ENCODE measurements at places on chromosomes 4 and X.

DNA sequence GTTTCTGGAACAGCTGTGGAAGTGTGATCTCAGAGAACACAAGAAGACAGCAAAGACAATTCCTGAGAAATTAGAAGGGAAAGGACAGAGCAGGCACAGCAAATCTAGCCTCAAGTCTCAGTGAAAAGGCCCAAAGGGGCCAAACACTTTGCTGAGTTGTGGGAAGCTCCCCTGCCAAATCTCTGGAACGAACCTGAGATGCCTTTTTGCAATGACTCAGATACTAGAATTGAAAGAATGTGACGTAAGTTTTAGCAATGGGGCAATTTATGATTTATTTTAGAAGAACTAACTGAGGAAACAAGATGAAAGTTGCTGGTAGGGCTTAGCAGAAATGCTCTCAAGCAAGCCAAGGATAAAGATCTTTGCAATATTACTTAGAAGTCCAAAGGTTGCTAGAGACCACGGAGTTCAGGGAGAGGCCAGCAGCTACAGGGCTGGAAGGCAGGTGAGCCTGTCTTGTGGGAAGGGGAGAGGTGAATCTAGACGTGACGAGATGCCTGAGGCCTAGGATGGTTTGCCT is 92.8 kb downstream of the AMELX start:
- DNase-seq, result peak; percentile 26

- DNase-seq, result no peak
These were observed 382.4 kb downstream of the TRAM1L1 start for GRCh38 chr4:116702949-116703348.

- DNase-seq, result no peak
These were observed 78.1 kb downstream of the QDPR start for GRCh38 chr4:17433827-17434226.

GRCh38 chrX:129654652-129655546 is at the start of gene APLN:
Gene APLN (minus strand): TSS chrX:129654956. CDS start chrX:129654630, 326 bp downstream.
- DNase-seq, result no peak

DNA sequence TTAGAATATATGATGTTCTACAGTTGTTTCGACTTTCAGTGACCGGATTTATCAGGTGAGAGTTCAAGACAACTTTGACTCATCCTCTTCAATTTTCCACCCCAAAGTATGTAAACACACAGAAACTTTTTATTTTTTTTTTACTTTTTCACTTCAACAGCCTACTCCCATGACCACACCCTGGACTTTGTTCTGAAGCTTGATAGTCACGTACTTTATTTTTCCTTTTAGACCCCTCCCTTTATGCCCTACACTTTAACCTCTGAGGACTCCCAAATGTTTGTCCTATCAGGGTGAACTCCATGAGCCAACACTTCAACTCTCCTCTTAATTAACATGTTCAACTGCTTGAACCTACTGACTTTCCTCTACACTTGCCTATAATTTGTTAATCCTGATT is 2.5 kb upstream of the DDX60 start:
- DNase-seq, result no peak

GRCh38 chr4:14176613-14177012 is 549.1 kb upstream of the BOD1L1 start:
- no peak for DNase-seq

DNA sequence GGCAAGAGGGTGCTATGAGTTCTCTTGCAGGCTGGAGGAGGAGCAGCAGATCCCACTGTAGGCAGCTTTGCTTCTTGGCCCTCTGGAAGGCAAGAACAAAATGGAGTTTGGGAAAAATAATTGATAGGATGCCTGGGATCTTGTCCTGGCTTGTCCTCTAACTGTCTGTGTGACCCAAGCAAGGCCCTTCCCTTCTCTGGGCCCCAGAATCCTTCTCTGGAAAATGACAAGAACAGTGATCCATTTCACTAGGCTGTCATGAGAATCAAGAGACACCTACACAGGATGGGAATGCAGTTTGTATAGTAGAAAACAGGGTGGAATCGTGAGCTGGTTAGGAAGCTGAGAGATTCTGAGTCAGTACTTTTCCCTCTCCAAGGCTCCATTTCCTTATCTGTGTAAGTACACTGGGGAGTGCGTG is 133.3 kb downstream of the PJA1 start:
- DNase-seq, result no peak

- no peak for DNase-seq
These were observed 570.6 kb downstream of the SPRY1 start for GRCh38 chr4:123966990-123967769.

DNA sequence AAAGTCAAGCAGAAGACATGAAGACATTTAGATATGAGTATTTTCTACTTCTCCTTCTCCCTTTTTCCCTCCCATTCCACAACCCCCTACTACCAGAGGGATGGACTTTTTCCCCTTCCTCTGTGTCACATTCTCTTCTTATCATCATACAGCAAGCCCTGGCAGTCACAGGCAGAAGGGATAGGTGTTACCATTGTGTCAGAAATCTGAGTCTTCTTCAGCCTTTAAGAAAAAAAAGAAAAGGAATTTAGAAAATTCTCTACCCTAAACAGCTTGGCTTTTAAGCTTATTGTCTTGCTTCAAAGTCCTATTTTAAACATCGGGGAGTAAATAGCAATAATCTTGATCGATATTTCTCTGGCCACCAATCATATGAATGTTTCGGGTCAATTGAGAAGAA is 30.9 kb upstream of the ADH1C start:
- no peak for DNase-seq

DNA sequence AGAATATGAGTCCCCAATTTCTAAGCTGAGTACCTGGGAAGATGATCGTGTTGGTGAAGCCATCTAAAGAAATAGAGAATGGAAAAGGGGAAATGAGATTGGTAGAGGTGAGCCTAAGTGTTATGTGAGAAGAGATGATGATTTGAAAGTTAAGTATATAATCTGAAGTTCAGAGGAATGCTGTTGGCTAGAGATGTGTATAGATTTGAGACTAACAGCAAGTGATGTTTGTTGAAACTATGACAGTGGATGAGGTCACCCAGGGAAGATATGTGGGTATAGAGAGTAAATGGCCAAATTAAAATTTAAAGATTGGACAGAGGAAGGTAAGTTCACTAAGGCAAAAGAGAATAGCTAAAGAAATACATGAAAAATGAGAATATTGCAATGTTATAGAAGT is 324.2 kb downstream of the MAPK10 start:
- no peak for DNase-seq

- DNase-seq, result no peak
These were observed 75.5 kb downstream of the ANXA10 start for GRCh38 chr4:168167714-168168284.

GRCh38 chr4:177427192-177427591 is 15.0 kb downstream of the AGA start:
- DNase-seq, result peak; percentile 21

- no peak for DNase-seq
These were observed 312.0 kb downstream of the PDGFC start for GRCh38 chr4:156659570-156659969.

DNA sequence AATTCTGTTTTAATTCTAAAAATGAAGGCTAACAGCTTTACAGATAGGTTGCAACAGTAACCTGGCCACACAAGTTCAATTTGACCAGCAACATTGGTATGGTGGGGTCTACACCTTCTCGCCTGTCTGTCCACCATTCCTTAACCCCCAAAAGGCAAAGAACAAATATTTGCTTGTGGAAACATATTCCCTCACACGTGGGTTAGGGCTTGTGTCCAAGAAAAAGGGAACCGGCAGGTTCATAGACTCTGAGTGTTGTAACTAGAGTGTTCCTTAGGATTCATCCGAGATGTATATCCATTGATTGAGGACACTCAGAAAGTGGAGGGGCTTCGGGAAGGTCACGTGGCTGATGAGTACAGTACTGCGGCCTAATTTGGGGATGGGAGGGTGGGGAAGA is 54.1 kb downstream of the C4orf51 start:
- DNase-seq, result no peak

- no peak for DNase-seq
These were observed 155.8 kb upstream of the IGFBP7 start for GRCh38 chr4:57265831-57266582.

GRCh38 chrX:15854080-15854655 is 445 bp downstream of the AP1S2 start:
- DNase-seq, result no peak

DNA sequence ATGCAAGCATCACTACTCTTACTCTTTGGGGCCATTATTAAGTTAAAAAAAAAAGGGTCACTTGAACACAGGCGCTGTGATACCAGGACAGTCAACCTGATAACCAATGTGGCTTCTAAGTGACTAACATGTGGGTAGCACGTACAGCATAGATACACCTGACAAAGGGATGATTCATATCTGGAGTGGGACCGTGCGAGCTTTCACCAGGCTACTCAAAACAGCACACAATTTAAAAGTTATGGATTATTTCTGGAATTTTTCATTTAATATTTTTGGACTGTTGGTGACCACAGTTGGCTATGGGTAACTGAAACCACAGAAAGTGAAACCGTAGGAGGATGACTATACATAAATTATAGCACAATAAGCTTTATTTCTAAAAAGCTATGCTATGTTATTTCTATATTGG is 113.8 kb upstream of the STIM2 start:
- DNase-seq, result no peak

- no peak for DNase-seq
These were observed 128.7 kb downstream of the FHIP1A start for GRCh38 chr4:151537687-151538086.

- DNase-seq, result no peak
These were observed 117.8 kb downstream of the RASGEF1B start for GRCh38 chr4:81353861-81354260.

DNA sequence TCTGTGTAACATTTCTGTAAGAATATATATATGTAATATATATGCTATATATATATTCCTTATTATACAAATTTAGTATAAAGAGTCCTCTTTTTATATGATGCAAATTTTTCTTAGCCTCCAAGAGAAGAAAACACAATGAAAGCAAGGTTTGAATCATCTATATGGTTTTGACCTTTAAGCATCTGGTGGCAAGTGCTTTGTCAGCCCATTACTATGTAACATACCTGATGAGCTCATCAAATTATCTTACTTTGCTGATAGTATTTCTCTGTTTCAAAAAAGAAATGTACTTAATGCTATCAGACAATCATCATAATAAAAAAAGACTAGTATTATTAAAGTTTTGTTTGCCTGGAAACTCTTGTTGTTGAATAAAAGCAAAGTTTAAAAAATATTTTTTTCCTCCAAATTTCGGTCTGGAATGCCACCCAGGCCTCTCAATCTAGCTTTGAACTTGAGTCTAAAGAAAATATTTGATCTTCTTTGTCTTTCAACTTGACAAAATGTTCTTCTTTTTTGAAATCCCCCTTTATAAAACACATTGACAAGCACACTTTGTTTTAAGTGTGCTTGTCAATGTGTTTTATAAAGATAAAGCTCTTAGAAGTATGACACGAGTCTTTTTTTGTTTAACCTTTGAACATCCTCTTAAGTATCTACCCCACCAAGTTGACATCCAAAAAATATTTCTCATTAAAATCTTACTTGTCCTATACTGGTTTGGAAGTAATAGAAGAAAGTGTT is 26.2 kb downstream of the ZNF330 start:
- no peak for DNase-seq

DNA sequence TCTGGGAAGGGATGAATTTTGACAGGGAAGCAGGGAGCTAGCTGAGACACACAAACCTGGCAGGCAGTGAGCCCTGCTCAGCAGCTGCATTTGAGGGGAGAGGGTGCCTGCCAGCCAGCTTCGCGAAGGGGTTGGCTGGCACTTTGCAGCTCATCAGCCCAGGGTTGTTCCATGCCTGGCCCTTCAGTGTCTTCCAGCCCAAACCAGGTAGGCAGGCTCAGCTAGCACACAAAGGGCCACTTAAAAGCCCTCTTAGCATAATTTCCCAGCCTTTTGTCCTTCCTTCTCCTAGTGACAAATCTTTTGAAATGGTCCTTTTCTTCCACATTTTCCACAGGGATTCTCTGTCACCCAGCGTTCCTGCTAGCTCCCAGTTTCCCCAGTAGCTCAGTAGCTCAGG is 4.3 kb upstream of the FRMPD3 start:
- no peak for DNase-seq

- DNase-seq, result no peak
These were observed 24.6 kb upstream of the GPR50 start for GRCh38 chrX:151151665-151152267.

DNA sequence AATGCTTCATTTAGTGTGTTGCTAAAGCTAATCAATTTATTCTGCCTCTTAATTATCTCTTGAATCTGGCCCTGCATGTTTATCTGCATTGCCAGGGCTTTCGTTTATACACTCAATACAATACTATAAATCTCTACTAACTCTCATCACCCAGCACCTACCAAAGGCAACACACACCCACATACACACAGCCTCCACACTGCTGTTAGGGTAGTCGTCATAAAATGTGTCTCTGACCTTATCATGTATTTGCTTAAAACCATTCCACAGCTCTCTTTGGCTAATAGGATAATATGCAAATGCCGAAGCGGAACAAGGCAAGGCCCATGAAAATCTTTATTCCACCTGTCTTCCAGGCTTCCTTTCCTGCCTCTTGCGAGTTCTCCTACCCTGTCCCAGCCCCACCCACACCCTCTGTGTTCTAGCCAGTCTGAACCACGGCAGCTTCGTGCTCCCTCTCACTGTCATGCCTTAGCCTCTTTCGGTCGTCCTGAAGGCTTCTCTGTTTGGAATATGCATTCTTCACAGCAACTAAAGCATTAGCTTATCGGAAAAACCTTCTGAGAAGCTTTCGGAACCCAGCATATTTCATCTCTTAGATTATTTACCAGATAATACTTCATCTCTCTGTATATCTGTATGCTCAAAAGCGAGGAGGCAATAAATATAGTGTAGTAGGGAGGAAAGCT is 333.5 kb downstream of the TENM3 start:
- peak; percentile 23 for DNase-seq

DNA sequence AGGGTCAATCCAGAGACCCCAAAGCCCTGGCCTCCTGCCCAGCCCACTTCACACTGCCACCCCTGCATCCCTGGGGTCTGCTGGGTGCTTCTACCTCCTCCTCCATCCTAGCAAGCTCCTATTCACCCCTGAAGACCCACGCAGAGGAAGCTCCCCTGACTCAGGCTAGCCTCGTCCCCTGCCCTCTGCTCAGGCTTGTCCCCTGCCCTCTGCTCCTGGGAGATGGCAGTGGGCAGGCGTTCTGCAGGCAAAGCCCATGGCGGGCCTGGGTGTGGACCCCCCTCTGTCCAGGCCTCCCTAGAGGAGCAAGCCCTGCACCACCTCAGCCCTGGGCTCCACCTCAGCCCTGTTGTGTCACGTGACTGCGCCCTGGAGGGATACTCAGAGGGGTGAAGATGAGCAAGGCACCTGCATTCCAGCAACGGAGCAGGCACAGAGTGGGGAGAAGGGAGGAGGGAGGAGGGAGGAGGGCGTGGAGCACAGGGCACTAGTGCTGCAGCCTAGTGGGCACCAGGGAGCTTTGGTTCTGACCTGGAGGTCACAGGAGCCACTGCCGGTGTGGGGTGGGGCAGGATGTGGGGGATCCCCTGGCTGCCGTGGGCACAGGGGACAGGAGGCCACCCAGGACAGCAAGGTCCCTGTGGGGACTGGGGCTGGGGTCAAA is 27.6 kb upstream of the FGFR3 start:
- no peak for DNase-seq

- DNase-seq, result peak; percentile 33
These were observed 395 bp downstream of the RAB28 start for GRCh38 chr4:13483768-13484121.
